ENCODE measurements at places on chromosomes 6 and 20.

DNA sequence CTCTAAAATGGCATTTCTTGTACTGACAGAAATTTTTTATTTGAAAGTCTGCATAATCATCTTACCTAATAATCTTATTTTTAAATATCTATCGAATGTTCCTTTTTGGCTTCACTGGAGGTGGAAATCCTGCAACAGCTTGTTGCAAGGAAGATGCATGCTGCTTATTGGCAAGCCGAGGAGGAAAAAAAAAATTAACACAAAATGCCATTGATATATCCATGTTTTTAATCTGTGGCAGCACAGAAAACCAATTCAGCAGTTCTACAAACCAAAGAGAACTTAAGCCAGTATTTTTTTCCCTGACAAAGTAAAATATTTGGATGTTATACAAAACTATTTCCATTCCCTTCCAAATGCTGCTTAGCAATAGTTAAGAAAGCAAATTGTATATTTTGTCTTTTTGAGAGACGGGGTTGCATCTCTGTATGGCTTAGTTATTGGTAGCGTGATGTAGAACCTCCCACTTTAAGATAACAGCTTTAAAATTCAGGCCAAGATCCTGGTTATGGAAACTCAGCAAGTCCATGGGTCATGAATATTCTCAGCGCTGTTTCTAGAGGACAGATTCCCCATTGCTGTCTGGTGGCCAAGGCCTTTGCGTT is 231.4 kb downstream of the TMEM242 start:
- DNase-seq: no peak

- DNase-seq: peak; percentile 53
Measured at GRCh38 chr6:135498185-135498841, 773 bp upstream of the AHI1 start.

DNA sequence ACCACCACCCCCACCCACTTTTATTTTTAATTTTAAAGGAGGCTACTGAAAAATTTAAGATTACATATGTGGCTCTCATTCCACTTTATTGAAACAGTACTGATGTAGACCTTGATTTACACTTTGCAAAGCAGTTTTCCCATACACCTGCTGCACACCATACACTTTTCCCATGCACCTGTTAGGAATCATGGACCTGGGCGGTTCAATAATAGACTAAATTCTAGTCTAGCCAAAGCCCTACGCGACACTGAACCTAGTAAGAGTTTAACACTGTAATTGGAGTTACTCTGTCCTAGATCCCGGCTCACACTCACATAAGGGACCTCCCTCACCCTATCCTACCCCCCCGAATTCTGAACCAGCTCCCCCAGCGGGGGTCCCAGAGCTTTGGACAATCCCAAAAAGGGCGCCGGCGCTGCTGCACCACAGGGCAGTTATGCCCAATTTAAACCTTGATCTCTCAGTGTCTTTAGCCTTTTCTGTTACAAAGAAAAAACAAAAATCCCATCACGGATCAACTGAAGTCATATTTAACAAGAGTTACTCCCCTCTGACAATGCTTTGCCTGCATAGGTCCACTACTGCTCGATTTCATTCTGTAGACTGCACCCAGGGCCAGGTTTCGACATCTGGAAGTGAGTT is 2.4 kb upstream of the GCLC start:
- no peak for DNase-seq

- no peak for DNase-seq
Measured at GRCh38 chr6:37491171-37491829, 8.4 kb downstream of the CCDC167 start.

- DNase-seq: no peak
Measured at GRCh38 chr6:16519265-16520242, 241.7 kb downstream of the ATXN1 start.

GRCh38 chr6:131036601-131037000 is 26.4 kb downstream of the EPB41L2 start:
- DNase-seq: no peak

DNA sequence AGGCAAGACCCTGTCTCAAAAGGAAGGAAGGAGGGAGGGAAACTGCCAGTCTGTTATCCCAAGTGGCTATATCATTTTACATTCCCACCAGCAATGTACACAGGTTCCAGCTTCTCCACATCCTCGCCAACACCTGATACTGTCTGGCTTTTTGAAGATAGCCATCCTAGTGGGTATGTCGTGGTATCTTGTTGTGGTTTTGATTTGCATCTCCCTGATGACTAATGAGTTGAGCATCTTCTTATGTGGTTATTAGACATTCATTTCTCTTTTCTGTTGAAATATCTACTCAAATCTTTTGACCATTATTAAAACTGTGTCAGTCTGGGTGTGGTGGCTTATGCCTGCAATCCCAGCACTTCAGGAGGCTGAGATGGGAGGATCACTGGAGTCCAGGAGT is 47.9 kb upstream of the ARID1B start:
- no peak for DNase-seq

DNA sequence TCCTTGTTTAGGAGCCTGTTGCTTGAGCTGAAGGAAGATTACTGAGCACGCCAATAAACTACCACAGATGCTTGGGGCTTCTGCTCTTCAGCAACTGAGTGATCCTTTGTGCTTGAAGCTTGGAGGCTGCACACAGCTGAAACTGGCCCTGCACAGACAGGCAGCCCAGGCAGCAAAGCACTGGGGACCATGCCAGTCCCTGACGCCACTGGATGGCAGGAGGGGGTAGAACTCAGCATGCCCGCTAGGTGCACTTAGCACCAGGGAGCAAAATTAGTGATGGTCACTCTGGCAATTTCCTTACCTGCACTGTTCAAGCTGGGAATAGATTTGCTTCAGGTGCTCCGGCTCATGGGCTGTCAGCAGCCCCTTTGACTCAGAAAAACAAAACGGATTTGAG is 91.5 kb downstream of the FAM50B start:
- DNase-seq: no peak

DNA sequence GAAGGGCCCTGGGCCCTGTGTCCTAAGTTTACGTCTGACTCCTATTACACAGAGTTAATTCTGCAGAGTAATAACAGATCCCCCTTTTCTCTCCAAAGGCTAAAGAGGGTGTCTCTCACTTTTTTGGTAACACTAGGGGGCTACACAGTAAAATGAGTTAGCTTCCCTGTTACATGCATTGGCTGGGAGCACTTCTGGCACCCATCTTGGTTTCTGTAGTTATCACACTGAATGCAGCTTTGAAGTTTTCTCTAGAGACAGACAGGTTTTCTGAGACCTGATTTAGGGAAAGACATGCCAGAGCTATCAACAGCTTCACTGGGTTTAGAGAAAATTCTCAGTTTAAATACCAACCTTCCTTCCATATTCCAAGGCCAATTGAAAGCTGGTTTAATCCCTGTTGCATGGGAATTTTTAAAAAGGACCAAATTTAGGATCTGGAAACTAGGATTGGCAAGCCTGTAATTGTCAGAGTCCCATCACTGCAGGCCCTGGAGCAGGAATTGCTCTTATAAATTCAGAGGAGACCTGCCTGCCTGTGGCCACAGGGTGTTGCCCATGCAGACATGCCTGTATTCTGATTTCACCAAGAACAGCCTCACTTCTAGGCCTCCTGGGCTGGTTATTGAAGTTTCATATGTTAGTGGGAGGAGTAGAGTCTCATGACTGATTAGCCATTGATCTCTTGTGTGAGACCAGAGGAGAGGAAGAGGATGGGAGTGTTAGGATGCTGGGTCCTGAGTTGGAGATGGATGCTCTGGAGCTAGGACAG is 29.4 kb downstream of the RNF8 start:
- no peak for DNase-seq

- no peak for DNase-seq
Measured at GRCh38 chr6:148247386-148248063, 95.1 kb upstream of the SASH1 start.

- peak; percentile 78 for DNase-seq
Measured at GRCh38 chr6:35804996-35805736, at the start of gene LHFPL5. Gene LHFPL5, plus strand, starts transcription at chr6:35805352. Its CDS starts 319 bp downstream, at chr6:35805671.

GRCh38 chr6:38982470-38982869 is 66.1 kb upstream of the GLP1R start:
- DNase-seq: no peak

- DNase-seq: no peak
Measured at GRCh38 chr20:22862671-22863230, 172.4 kb upstream of the SSTR4 start.

DNA sequence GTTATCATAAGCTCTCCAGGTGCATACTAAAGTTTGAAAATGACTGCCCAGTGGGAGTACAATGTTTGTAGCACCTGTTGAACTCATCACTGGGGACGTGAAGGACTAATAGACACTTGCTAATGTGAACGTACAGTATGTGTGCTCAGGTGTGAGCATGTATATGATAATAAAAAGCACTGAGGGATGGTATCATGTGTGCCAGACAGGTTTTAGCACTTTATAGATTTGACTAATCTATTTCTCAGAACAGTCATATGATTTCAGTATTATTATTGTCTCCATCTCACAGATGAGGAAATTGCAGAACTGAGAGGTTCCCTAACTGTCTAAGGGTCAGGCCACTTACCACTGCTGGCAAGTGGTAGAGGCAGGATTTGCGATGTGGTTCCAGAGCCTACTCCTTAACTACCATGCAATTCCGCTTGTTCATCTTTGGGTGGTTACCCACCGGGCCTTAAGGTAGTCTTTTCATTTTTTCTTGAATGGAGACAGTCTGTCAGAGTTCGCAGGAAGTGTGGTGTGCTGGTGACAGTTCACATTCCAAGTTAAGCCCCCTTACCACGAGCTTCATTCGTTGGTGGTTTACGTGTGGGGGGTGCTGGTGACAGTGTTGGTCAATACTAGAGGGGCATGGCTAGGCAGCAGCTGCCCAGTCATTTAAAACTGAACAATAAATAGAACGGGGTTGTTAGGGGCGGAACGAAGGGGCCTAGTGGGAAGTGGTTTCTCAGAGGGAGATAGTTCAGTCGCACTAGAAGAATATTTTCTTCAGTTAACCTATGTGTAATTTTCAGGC is 46.8 kb downstream of the RREB1 start:
- DNase-seq: no peak

- DNase-seq: no peak
Measured at GRCh38 chr6:113331021-113331420, 526.1 kb upstream of the MARCKS start.

DNA sequence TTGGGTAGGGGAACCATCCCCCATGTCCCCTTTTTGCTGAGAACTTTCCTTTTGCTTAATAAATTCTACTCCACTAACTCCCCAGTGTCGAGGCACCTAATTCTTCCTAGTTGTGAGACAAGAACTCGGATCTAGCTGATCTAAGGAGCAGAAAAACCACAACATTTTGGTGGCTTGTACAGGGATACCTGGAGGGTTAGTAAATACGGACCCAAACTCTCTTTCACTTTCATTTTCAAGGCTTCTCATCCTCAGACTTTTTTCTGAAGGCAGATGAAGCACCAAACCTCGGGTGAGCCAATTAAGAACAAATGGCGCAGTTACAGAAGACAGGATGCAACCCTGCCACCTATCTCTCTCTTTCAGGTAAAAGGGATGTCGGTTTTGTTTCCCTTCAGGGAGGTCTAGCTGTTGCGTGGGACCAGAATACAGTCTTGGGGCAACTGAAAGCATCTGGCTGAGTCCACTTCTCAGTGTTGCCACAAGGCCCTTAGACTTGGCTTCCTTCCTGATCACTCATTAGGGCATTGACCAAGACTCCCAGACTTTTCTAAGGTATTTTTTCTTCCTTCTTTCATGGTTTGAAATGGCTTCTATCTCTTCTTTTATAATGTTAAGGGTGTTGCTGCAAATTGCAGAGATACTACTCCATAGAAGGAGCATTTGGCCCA is 11.1 kb upstream of the HTR1B start:
- DNase-seq: no peak

DNA sequence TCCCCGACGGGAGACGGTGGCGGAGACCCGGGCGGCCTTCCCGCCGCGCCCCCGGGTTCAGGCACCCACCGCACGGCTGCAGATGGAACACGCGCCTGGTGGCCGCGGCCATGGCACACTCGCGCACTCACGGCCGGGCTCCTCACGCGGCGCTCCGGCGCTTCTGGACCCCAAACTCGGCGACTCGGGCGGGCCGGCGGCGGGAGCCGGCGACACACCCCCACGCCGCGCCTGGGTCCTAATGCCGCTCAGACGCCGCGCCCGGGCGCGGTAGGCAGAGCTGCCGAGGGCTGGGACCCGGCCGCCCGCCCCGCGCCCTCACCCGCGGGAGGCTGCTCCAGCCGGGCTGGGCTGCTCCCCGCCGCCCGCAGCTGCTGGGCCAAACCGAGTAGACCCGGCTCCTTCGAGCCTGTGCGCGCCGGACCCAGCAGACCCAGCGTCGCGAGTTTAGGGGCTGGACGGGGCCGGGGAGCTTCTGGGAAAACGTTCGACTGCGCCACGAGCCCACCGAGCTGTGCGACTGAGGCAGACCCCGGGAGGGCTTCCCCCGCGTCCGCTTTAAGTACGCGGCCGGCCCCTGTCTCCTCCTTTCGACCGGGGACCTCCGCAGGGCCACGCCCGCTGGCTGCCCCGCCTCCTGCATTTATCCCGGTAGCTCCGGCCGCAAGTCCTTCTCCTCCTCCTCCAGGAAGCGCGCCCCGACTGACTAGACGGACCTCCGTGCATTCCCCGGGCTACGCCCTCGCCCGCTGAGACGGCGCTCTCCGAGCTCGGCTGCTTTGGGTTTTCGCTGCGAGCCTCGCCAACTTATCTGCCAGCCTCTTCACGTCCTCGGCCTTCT is at the start of gene SLC4A11:
TSS of gene SLC4A11 (minus strand) at position 165 of the 841 bp plus-strand sequence. CDS start at position 112, 53 bp downstream.
- no peak for DNase-seq

DNA sequence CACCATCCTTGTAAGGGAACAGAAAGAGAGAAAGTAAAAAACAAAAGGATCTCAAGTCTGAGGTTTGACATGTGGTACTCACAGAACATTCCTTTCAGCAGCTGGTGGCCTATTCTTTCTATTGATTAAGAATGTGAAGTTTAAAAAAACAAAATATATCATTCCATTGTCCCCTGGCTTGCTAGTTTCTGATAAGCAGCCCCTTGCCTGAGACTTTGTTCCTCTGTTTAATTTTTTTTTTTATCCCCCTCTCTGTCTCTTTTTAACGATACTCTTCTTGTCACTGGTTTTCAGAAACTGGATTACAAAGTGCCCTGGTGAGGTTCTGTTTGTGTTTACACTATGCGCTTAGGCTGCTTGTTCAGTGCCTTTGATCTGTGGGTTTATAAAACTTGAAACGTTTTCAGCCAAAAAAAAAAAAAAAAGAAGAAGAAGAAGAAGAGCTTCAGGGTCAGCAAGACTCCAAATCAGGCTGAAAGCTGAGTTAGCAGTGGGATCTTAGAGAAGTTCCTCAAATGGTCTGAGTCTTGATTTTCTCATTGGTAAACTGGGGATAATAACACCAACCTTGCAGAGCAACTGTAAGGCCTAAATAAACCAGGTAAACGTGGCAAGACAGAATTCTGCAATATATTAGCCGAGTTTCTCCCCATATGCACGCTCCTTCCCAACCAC is 45.1 kb upstream of the SLC22A23 start:
- no peak for DNase-seq

GRCh38 chr6:128513878-128514277 is 6.5 kb downstream of the PTPRK start:
- no peak for DNase-seq

GRCh38 chr20:63329331-63330083 is 31.6 kb downstream of the CHRNA4 start:
- no peak for DNase-seq

All from mesothelial cell of epicardium (in vitro differentiated cells).